NCI-H1930 (cell line): ENCODE measurements at places on chromosomes 4 and X.

DNA sequence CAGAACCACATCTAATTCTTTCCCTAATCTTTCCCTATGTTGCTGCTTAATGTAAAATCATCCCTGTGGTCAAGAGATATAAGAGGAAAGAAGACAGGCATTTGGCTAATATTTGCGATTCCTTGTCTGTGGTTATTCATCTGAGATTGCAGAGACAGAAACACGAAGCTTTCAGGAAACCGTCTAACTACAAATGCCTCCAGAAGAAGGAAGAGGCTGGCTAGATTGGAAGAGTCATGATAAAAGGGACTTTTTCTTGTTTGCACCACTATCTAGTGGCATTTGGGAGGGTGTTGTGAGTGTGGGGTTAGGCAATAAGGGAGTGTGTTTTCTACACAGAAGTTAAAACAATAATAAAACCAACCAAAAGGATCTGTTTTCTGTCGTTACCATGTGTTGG, 43.9 kb downstream of the TMEM154 start:
- DNase-seq = no peak

GRCh38 chrX:78712336-78712735, 35.2 kb upstream of the LPAR4 start:
- no peak for DNase-seq

- DNase-seq = peak; percentile 48
Observed at GRCh38 chr4:178556796-178557195, 1114.6 kb upstream of the AGA start.

GRCh38 chrX:30794497-30794896, 94.6 kb downstream of the TAB3 start:
- DNase-seq = no peak

- no peak for DNase-seq
Observed at GRCh38 chr4:15162465-15163283, 160.4 kb downstream of the CPEB2 start.

GRCh38 chr4:27082776-27083175, 222.1 kb downstream of the STIM2 start:
- no peak for DNase-seq

DNA sequence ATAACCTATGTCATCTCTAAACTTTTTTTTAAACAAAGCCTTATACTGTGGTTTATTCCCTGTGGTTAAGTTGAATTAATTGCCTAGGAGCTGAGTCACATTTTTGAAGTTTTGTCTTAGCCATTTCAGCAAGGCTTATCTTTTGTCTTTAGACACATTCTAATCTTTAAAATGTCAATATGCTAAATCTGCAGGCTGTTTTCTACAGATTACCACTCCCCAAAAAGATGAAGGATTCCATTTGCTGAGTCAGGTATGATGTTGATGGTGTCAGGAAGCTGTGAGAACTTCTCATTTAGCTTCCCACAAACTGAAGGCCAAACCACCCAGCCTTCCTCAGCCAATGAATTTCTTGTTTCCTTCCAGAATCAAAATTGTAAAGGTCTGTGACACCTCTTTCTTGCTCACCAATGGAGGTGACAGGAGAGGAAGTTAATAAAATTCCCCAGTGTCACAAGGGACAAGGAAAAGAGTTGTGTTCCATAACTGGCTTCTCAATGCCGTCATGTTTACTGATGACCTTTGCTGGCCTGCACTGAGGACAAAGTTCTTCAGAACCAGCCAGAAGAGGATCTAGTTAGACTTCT, 3.7 kb upstream of the CXCL6 start:
- no peak for DNase-seq

DNA sequence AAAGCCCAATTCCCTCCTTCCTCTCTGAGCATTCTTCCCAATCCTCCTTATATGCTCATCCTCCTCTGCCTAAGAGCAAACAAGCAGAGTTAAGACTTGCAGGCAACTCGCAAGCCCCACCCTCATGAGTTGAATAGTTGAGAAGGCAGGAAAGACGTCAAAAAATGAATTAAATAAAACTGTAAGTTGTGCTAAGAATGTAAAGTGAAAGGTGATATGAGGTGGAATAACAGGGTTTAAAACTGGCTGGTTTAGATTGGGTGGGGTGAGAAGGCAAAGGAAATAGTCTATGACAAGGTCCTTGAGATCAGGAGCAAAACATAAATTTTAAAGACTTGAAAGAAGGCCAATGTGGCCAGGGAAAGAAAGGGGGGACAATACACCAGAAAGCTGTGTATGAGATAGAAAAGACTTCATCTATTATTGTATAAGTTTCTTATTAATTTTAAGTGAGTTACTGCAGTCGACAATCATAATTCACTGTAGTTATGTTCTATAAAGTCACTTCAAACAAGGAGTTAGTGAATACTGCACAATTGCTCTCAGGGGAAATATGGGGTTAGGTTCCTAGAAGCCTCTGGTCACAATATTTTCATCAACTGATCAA, 124.9 kb downstream of the RELL1 start:
- no peak for DNase-seq

GRCh38 chr4:135325264-135325663, 1123.7 kb upstream of the PABPC4L start:
- DNase-seq = no peak

- DNase-seq = no peak
Observed at GRCh38 chr4:34422472-34423175, 1821.7 kb downstream of the ARAP2 start.

GRCh38 chr4:6463311-6464289, 8.8 kb downstream of the PPP2R2C start:
- no peak for DNase-seq

GRCh38 chrX:103254171-103254824, 657 bp downstream of the TCEAL8 start:
- peak; percentile 37 for DNase-seq

DNA sequence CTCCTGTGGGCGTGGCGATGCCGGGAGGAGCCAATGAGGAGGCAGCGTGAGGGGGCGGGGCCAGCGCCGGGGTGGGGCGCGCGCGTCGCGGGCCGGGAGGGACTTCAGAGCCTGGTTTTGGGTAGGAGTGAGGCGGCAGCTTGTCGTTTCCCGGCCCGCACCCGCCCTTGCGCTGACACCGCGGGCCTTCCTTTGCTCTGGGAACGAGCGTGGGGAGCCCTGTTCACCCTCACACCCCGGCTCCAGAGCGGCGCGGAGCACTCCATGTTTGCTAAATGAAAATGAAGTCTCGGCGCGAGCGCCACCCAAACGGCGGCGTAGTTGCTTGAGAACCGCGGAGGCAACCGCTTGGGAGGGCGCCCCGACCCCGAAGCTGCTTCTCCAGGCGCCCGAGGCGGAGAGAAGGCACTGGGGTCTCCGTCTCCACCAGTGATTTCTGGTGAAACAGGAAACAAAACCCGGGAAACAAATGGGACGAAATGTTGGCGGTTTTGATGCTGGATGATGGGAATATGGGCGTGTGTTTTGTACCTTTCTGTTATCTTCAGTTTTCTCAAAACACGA, 497 bp upstream of the GRPEL1 start:
- DNase-seq = peak; percentile 66

- no peak for DNase-seq
Observed at GRCh38 chr4:127383666-127384065, 249.1 kb upstream of the INTU start.

DNA sequence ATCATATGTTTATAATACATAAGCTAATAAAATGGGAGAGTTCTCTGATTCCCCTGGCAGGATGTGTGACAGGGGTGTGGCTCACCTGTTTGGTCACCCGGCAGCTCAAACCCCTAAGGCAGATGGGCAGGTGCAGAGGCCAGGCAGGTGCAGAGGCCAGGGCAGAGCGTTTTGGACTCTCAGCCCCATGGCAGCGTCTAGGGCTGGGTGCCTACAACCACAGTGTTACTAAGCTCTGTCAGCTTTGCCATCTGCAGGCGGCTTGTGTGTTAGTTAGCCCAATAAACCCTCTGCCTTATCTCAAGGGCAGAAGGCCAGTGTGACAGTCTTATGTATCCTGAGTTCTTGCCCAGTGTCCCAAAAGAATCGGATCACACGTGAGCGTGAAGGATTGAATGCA, 54.0 kb upstream of the UGT2B15 start:
- no peak for DNase-seq

DNA sequence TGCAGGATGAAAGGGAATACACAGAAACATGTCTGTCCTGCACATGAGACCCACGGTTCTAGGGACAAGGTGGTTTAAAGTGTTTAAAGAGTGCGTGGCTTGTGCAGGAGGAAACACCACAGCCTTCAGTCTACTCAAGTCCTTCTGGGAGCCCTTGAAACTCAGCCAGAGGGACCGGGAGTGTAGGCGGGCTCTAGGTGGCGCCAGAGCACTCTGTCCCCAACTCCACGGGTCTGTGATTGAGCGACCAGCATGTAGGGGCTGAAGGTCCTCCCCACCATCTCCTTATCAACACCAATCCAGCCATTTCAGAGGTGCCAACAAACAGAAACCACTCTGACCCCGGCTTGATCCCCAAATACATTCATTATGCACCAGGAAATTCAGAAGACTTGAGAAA, 82.0 kb upstream of the CLDN34 start:
- DNase-seq = no peak

DNA sequence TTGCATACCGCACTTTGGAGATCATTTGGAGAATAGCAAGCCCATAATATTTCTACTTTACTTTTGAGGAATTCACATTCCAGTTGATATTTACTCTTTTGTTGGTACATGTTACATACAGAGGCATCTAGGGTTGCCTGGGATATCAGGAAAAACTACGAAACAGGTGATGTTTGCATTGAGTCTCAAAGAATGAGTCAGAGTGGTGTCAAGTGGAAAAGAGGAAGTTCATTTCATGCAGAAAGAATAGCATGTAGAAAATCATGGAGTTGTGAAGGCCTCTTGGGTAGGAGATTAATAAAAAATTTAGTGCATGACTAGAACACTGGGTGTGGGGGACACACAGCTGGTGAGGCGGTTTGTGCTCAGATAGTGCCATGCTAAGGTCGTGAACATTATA, 33.5 kb upstream of the ELOVL6 start:
- no peak for DNase-seq

DNA sequence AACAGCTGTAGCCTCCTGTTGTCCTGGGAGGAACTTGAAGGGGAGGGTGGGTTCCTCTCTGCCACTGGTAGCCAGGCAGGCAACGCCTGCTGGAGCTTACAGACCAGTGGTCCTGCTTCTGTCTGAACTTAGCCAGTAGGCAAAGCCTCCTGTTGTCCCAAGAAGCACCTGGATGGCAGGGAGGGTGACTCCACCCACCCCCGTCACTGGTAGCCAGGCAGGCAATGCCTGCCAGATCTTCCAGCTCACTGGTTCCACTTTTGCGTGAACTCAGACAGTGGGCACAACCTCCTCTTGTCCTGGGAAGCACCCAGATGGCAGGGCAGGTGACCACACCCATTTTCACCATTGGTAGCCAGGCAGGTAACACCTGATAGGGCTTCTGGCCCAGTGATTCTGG, 203.5 kb upstream of the DIPK2B start:
- DNase-seq = no peak

GRCh38 chr4:163991298-163991865, 496.9 kb downstream of the TMA16 start:
- no peak for DNase-seq

- no peak for DNase-seq
Observed at GRCh38 chrX:41526925-41527324, 79.8 kb downstream of the NYX start.

DNA sequence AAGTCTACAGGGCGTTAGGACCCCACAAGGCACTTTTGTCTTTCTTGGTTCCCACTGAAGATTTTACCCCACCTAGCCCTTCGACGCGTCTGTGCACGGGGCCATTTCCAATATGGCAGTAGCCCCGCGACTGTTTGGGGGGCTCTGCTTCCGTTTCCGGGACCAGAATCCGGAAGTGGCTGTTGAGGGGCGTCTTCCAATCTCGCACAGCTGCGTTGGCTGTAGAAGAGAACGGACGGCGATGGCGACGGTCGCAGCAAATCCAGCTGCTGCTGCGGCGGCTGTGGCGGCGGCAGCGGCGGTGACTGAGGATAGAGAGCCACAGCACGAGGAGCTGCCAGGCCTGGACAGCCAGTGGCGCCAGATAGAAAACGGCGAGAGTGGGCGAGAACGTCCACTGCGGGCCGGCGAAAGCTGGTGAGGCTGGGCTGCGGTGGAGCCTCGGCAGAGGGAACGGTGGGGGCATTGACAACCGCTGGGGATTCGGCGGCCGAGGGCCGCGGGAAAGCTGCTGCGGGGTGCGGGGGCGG, at the start of gene USP11:
Gene USP11, plus strand, starts transcription at position 207 of the 530 bp plus-strand sequence. Its CDS starts 35 bp downstream, at position 242.
- peak; percentile 41 for DNase-seq

DNA sequence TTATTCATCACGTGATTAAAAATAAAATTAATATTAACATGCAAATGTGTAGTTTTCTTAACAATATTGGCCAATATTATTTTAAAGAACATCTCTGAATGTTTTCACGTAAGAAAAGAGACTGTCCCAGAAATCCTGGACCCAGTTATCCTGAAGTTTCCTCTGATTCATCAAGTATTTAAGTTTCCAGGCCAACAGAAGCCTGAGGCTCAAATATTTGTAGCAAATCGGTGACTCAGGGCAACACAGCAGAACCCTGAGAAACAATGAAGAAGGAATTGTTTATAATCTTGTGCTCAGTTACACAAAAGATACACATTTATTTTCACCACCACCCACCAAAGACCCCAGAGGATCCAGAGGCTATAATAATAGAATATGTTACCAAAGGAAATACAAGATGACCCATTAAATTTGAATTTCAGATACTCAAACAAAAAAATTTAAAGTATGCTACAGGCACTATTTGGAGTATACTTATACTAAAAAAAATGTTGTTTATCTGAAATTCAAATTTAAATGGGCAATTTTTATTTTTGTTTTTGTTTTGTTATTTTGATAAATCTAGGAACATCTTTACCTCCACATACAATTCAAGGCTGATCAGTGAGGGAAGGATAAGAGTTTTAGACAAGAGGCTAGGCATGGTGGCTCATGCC, 33.9 kb upstream of the SLC7A11 start:
- DNase-seq = no peak

GRCh38 chrX:2677764-2678163, 13.3 kb upstream of the CD99 start:
- no peak for DNase-seq

DNA sequence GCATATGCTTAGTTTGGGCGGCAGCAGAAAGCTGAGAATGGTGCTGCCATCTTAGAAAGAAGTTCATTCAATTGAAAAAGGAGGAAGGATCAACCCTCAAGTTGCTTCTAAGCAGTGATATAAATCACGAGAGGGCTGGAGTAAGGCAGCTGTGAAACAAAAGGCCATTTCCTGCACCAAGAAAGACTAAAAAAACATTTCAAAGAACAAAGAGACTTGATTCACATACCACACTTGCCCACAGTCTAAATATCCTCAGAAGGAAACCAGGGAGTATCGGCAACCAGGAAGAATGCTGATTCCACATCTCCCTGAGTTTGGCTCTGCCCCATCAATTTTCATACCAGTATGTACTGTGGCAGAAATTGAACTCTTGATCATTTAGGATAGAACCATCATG, 240.1 kb downstream of the OPHN1 start:
- no peak for DNase-seq

- no peak for DNase-seq
Observed at GRCh38 chr4:118397623-118397979, 44.8 kb upstream of the PRSS12 start.

DNA sequence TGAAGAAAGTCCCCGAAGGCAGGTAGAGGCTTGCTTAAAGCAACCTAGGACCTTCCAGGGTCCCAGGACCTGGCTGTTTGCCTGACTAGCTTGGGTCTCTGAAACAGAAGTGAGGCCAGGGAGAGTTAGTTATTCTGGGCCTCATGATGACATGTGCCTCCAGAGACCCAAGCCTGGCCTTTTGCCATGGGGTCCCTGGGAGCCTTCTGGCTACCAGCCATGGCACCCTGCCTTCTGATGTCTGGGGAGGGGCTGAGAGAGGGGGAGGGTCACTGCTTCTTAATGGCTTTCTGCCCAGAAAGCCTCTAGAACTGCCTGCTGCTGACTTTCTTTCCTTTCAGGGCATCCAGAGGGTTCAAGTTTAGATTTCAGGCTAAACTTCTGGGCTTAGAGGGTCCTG, 1.0 kb upstream of the STARD8 start:
- DNase-seq = no peak
